ENCODE measurements at places on chromosomes 5 and 9.

- no peak for DNase-seq
Observed at GRCh38 chr5:158843305-158843704, 256.4 kb downstream of the EBF1 start.

GRCh38 chr5:126348855-126349635 lies 74.2 kb upstream of the GRAMD2B start:
- DNase-seq, result no peak

- no peak for DNase-seq
Observed at GRCh38 chr5:2960294-2960693, 208.8 kb upstream of the IRX2 start.

- DNase-seq, result no peak
Observed at GRCh38 chr5:60503771-60504170, 196.2 kb downstream of the DEPDC1B start.

DNA sequence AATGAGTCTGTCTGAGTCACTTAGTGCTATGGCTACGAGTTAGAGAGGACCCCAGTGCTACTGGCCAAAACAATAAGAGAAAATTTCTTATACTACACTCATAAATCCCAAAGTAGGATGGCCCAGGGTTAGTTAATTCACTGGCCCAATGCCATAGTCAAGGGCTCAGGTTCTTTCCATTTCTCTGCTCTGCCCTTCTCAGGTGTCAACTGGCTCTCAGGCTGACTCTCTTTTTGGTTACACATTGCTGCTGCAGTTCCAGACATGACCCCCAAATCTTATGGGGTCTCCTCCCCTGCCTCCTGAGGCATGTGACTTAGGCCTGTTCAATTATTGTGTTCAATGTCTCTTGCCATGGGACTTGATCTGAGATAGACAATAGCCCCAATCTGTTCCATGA lies 70.4 kb downstream of the ARHGEF37 start:
- DNase-seq, result no peak

DNA sequence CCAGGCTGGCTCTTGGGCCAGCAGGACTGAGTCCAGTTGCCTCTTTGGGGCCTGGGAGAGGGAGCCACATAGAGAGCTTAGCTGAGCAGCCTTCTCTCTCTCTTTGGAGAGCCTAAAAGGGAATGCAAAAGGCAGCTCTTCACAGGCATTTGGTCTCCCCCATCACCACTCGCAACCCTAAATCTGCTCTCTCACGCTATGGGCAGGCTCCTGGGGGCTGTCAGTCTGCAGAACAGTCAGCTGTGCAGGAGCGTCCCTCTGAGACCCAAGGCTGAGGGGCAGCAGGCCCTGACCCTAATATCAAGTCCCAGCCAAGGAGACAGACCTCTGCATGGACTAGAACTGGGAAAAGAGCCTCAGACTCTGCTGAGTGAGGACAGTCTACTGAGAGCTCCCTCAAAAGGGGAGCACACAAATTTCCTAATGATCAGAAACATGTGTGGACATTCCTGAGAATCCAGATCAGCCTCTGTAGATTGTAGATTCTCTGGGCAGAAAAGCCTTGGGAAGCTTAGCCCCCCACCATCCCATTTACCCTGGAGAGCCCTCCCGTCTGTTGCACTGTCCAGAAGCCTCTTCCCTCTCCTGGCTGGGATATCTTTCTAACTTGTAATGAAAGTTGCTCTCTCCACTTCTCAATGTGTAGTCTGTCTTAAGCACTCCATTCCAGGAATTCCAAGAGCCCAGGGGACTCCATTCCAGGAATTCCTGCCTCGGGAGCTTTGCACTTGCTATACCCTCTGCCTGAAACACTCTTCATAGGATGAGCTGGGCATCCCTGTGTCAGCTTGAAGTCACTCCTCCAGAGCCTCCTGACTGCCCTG lies 79.4 kb downstream of the FAM114A2 start:
- no peak for DNase-seq

GRCh38 chr9:107807183-107807582 lies 317.6 kb upstream of the KLF4 start:
- no peak for DNase-seq

DNA sequence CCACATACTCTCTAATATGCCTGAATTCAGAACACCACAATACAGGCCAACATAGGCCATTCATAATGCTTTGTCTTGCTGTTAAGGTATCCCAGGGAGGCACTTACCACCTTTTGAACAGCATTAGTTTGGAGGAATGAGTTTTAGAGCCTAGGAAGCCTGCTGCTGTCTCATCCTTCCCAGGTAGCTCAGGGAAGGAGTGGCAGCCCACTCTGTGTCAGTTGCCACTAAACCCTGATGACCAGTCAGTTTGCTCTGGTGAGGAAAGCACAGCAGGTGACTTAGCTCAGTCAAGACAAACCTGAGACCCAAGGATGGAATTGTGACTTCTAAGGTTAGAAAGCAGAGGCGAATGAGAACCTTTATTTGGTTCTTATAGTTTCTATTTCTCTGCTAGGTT lies 337.4 kb upstream of the ATP10B start:
- DNase-seq, result no peak

- no peak for DNase-seq
Observed at GRCh38 chr5:148848393-148849031, 22.1 kb downstream of the ADRB2 start.

GRCh38 chr5:61298580-61298979 lies 33.5 kb upstream of the ZSWIM6 start:
- no peak for DNase-seq

DNA sequence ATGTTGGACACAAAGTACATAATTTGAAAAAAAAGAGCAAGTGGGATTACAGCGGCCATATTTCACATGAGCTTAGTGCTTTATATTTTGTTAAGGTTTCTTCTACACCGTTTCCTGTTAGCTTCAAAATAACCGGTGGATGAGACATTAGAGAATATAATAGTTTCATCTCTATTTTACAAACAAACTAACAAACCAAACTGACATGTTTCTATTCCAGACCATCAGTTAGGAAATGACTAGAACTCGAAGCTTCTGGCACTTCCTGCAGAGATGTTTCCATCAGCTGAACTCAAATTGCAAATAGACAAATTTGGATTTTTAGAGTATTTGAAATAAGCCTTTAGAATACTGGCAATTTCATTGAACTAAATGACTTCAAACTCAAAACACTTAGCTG lies 86.5 kb downstream of the MTRR start:
- no peak for DNase-seq

DNA sequence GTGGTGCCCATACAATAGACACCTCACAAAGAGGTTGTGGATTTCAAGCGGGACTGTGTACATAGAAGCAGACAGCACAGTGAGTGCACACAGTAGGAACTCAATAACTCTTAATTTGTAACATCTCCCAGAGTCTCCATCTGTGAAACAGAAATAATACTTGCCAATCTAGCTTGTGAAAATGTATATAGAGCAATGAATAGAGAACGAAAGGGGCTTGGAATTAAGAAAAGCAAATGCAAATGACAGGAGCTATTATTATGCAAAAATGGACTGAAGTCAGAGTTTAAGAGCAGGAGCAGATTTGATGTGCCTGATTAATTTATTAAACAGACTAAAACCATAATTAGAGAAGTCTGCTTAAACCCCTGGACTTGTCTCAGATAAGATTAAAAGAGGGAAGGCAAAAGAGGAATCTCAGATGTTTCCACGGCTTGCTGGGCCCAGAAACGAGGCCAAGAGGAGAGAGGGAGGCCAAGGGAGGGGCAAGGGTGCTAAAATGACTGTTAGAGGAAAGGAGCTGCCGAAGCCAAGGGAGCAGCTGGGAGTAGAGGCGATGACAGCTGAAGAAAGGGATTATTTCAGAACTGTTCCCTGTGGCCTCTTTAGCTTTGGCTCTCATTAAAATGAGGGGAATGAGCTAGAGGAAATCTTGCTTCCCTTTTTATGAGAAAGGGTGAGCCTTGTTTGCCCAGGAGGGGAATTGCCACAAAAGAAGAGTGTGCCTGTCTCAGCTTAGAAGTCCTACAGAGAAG lies 72.1 kb downstream of the FEM1C start:
- DNase-seq, result no peak

GRCh38 chr5:95812074-95812471 lies 10.5 kb downstream of the GLRX start:
- no peak for DNase-seq

GRCh38 chr9:37412431-37413151 lies 9.9 kb upstream of the GRHPR start:
- no peak for DNase-seq

- DNase-seq, result no peak
Observed at GRCh38 chr5:74334762-74335384, 305.7 kb downstream of the ENC1 start.

DNA sequence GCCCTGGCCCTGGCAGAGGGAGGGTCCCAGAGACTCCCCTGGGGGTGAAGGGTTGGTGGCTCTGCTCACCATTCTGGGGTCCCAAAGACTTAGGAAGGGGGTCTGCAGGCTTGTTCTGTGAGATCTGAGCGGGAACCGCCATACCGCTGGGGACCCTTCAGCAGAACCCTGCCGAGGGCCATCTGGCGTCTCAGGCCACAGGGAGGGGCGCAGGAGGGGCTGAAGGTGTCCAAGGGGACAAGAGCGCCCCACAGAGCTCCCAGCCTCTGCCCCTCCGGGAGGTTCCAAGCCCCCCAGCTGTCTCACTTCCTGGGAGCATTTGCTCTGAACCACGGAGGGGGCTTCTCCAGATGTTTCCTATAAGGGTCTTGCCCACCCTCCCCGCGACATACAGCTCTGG lies 4.8 kb downstream of the FIBCD1 start:
- DNase-seq, result no peak

DNA sequence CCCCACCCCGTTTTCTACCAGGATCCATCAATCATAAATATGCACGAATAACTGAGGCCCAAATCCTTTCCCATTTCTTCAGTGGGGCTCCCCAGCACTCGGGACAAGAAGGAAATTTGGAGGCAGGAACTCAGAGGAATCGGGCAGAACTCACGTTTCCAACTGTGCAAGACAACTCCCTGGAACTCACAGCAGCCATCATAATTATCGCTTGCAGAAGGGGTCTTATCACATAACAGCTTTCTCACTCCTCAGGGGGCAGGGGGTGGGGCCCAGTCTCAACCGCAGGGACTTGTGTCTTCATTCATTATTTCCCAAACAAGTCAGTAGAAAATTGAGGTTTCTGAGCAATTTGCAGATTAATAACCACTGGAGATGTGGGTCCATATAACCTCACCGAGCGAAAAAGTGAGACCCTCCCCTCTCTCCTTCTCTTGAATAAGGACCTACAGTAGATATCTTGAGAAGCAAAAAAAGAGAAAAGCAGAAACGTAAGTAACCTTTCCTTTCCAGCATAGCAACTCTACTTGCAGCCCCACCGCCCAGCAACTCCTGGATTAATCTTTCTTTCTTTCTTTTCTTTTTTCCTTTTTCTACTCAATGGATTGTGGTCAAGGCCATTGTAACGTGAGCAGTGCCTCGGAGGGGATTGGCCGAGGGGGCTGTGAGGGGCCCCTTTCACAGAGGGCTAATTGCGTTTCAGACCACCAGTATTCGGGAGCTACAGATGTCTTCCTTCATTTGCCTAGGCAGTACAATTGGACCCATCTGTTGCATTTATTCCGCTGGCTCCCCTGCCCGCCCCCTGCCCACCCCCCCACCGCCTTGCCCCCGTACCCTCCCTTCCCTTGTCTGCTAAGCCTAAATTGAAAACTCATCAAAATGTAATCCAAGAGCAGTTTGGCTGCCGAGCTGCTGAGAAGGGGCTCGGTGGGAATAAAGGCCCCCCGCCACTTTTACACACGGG lies 24.7 kb upstream of the TIFAB start:
- no peak for DNase-seq

DNA sequence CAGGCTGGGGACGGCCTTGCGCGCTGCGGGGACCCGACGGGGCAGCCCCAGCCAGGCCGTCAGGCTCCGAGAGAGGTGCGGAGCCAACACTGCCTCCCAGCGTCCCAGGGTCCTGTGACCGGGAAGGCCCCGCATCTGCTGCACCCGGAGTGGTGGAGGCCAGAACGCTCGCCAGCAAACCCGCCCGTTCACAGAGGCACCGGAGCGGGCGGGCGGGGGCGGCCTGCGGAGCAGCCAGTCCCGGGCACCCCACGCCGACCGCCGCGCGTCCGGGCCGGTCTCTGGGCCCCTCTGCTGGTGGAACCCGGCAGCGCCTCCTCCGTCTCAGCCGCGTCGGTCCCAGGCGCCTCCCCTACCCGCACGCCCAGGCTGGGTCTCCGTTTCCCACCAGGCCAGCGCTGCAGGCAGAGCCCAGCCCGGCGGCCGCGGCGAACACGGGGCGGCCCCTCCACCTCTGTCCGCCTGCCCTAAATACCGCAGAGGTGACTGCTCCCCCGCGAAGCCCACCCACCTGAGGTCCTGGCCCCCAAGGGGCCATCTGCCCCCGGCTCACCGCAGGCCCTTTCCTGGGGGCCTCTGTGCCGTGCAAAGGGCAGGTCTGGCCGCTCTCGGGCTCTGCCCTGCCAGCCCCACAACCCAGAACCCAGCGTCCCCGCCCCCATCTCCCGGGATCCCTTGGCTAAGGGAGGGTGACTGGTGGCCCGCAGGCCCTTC lies 15.9 kb downstream of the EXD3 start:
- DNase-seq, result peak; percentile 56
